Activated CD4-positive, CD25-positive, alpha-beta regulatory T cell treated with anti-CD3 and anti-CD28 coated beads, Interleukin-2, amount 50 U/mL, for 16 hours (primary cell): ENCODE measurements at places on chromosomes 5 and 9.

DNA sequence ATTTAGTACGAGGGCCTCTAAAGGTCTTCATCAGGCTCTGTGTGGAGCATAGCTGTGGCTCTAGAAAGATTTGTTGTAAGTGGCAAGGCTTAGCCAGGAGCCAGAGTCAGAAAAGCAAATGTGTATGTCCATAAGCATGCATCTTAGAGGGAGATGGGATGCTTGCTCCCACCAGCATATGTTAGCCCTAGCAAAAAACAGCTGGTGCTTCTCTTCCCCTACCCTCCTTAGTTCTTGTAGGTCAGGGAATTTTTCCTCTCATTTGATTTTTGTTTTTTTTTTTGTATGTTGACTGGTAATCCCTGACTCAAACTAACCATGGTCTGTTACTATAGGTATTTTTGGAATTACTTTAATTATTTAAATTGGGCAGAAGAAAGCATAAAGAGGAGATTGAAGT, 7.7 kb downstream of the TNFSF15 start:
- DNase-seq: no peak

GRCh38 chr5:159444441-159445082, 114.3 kb upstream of the IL12B start:
- DNase-seq: no peak

- no peak for DNase-seq
Observed at GRCh38 chr9:136532799-136533774, 12.8 kb downstream of the NOTCH1 start.

DNA sequence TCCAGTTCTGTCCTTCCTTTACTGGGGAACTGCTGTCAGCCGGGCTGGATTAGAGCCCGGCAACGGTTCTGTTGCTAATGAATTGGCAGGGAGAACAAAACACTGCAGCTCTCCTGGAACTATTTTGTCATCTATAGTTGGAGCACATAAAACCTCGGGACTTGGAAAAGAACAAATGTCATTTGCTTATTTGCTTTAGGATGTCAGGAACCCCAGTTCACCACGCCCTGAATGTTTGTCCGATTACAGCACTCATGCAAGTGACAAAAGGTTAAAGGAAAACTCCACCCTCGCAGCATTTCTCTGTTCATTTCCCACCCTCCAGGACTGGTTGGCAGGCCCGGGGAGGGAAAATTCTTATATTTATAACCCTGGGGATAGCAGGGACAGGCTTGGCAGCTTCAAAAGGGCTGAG, 66.4 kb upstream of the PLPP1 start:
- no peak for DNase-seq

GRCh38 chr9:33318225-33318624, 27.9 kb downstream of the NFX1 start:
- DNase-seq: no peak

DNA sequence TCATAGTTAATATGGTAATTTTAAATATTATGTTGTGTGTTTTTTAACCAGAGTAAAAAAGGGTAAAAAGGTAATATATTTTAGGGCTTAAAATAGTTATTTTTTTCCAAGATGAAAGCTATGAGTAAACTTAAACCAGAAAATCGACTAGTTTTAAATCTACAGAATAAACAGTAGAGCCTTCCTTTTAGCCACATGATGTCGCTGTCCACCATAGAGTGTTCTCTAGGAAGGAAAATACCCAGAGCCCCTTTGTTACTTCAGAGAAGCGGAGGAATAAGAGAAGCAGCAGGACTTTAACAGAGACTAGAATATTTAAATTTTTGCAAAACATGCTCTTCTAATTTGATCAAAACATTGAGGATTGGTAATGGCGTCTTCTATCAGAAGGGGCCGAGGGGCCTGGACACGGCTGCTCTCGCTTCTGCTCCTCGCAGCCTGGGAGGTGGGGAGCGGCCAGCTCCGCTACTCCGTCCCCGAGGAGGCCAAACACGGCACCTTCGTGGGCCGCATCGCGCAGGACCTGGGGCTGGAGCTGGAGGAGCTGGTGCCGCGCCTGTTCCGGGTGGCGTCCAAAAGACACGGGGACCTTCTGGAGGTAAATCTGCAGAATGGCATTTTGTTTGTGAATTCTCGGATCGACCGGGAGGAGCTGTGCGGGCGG, at the start of gene PCDHA2:
TSS of gene PCDHA2 (plus strand) at position 258 of the 664 bp plus-strand sequence.
- no peak for DNase-seq

DNA sequence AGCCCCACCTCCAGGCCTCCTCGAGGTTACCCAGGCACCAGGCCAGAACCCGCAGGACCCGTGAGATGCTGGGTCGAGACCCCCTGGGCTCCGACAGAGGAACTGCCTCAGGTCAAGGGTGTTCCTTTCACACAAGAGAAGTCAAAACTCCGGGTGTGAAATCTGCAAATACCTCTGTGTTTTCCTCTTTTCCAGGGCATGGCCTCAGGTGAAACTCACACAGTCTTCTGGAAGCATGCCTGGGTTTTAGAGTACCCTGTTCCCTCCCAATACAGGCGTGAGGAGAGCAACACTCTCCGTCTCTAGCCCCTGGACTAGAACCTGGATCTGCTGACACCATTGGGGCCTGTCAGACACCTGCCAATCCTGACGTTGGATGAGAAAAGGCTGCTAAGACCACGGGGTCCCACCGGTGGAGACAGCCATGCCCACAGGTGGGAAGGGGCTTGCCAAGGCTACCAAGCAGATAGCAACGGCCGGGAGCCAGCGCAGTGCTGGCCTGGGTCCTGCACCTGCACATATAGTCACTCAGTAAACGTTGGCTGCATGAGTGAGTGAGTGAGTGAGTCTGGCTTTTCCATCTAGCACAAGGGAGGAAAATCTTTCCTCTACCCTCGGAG, 182.0 kb upstream of the PPP1R26 start:
- no peak for DNase-seq

DNA sequence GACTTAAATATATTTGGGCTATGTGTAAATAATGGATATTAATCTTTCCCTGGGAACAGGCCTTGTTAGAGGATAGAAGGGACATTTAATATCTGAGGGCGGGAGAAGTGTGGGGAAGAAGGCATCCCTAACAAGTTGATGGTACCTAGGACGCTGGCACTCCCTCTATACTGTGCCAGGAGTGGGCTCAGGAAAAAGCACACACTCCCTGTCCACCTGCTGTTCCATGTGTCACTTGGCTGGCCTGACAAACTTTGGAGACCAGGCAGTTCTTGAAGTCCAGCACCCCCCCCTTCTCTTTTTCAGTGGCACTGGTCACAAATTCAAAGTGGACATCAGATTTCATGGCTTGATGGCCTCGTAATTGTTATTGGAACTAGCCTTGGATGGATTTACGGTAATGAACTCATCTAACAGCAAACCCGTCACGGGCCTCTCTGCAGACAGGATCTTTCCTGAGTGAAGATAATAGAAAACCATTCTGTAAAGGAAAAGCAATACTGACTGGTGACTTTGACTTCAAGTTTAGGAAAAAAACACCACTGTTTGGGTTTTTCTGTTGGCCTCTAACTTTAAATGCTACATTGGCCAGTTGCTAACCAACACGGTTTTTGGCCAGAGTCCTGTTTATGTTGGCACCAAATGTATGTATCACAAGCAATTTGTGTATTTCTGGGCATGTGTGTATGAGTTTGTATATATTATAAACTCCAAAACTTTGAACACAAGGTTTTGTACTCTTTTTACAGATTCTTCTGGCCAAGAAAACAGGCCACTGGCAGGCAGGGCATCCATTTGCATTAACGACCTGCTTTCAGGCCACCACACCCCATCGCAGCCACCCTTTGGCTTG, 552.6 kb downstream of the CCDC171 start:
- DNase-seq: no peak

DNA sequence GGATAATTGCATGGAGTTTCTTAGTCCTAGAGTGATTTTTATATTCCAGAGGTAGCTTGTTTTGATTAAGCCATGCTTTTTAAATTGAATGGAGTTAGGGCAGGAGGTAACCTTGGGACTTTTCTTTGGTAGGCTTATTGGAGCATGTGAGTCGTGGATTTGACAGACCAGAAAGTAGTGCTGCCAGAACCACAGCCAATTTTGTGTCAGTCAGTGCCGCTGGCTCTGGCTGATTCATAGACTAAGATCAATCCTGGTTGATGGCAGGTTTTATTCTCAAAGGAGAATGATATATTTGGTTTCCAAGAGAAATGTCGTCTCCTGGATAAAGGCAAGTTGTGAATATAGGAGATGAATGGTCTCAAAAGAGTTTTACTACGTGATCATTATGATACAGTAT, 20.3 kb downstream of the RAI14 start:
- no peak for DNase-seq

- no peak for DNase-seq
Observed at GRCh38 chr5:119322948-119323537, 32.8 kb upstream of the TNFAIP8 start.

DNA sequence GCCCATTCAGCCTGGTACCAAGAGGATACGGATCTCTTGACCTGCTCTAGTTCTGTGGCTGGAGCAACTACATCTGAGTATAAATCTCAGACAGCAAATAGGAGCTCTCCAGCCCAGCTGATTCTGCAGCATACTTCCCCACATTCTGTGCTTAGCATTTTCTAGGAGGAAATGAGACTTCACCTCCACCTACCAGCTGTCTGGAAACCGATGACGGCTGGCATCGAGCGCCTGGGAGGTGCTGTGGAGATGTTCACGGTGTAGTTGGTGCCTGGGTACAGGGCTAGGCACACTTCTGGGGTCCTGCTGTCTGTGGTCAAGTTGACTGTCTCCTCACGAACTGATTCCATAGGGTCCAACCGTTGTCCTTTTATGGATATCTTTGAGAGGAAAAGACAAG, 63.6 kb downstream of the SUSD1 start:
- no peak for DNase-seq

- no peak for DNase-seq
Observed at GRCh38 chr9:109224751-109225150, 57.7 kb upstream of the FRRS1L start.

DNA sequence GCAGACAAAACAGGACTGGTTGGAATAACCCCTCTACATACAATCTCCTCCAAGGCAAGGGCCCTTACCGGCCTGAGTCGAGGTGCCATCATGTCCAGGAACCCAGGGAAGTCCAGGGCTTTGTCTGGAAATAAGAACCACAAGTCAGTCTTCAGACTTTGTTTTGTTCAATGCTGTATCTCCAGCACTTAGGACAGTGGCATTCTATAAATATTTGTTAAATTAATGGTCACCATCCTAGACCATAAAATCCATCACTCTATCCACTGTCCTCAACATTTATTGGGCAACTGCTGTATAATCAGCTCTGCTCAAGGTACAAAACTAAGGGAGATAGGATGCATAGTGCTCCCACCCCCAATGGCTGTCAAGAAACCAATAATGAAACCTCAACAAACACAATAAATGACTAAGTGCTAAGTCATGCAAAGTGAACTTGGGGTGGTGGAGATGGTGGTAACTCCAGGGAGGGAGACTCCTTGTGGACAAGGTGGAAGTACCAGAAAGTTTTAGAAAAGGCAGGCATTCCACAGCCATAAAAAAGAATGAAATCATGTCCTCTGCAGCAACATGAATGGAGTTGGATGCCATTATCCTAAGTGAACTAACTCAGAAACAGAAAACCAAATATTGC, 5.0 kb downstream of the RELL2 start:
- no peak for DNase-seq

DNA sequence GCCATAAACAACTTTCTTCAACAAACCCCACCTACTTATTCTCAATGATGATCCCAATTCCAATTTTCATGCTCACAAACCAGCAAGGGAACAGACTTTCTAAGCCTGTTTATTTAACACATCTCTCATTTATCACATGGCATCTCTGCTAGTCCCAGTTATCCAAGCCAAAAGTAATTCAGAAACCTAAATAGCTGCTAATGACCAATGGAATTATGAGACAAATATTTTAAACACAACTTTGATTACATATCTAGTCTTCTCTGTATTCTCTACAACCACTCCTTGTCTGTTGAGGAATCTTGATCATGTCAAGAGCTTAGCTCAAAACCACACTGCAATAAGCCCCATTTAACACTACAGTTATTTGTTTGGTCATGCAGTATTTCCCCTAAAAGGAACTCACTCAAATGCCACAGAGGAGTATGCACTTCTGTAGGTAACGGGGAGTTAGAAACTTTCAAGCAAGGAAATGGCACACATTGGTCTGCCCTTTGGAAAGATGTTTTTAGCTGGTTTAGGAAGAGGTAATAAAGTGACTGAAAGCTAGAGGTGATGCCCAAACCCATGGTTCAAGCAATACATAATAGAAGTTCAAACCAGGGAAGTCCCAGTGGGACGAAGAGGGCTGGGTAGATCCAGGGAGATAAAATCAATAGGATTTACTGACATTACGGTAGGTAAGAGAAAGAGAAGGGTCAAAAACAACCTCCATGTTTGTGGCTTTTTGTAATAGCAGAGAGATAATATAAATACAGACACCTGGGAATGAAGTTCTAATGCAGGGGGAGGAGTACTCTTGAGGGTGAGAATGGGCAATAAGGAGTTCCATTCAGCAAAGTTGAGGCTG, 42.1 kb upstream of the HTR4 start:
- DNase-seq: no peak

- DNase-seq: no peak
Observed at GRCh38 chr9:135840107-135840506, 67.2 kb downstream of the CAMSAP1 start.

- no peak for DNase-seq
Observed at GRCh38 chr5:149946118-149946517, 1.5 kb upstream of the PDE6A start.

GRCh38 chr9:113205432-113205831, 15.6 kb downstream of the FKBP15 start:
- no peak for DNase-seq

DNA sequence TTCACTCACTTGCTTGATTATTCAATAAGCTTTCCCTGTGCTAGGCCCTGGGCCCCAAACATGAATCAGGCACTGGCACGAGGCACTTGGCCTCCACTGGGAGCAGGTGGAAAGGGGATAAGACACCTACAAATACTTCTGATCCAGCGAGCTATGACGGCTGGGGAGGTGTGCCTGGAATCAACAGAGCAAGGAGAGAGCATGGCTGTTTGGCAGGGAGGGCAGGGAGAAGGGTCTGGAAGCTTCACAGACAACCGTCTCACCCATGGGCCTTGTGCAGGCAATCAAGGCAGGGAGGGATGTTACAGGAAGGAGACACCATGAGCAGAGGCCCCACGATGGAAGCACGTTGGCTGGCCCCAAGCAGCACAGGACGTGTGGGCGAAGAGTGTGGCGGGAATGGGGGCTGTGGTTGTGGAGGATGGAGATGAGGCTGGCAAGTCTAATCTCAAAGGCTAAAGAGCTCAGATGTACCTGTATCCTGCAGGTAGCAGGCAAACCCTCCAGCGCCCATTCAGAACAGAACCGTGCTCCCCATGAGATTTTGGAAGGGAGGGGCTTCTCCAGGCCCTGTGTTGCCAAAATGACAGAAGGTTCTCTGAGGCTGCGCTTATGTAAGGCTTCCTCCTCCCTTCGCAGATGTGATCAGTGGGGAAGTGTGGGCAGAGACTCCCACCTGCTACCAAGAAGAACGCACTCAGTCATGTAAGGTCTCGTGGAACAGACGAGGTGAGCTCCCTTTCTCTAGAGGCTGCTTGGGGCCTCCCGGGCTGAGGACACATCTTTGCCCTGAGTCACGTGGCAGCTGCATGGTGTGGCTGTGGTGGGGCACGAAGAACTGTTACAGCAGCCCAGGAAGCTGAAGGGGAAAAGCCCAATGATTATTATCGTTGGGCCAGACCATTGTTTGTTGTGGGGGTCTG, 189.7 kb downstream of the DAB2IP start:
- no peak for DNase-seq

- no peak for DNase-seq
Observed at GRCh38 chr5:35183556-35183955, 46.7 kb downstream of the PRLR start.

- DNase-seq: no peak
Observed at GRCh38 chr5:179716286-179716685, 16.3 kb upstream of the MAML1 start.

- no peak for DNase-seq
Observed at GRCh38 chr9:17480966-17481365, 97.9 kb upstream of the SH3GL2 start.

GRCh38 chr9:16475257-16475656, 395.2 kb downstream of the BNC2 start:
- no peak for DNase-seq
